ENCODE measurements at places on chromosomes 6 and 20. TPM values are rescaled to one million over a fixed set of nuclear protein-coding genes. Genes with fewer than 3 reads are reported as not detected.

SLC17A2 gene
- not detected for total RNA-seq

PAX1 gene
- not detected for total RNA-seq

SLC22A1 gene
- 0.09 TPM for total RNA-seq

C20orf141 gene
- not detected for total RNA-seq

BMP6 gene
- 1.3 TPM for total RNA-seq

SHLD1 gene
- 2.0 TPM for total RNA-seq

ZBTB46 gene
- total RNA-seq = 1.1 TPM

JAG1 gene
- 39.2 TPM for total RNA-seq

OLIG3 gene
- 0.74 TPM for total RNA-seq

WRNIP1 gene
- total RNA-seq = 25.8 TPM

GJA10 gene
- total RNA-seq = not detected

SYCP2 gene
- 0.74 TPM for total RNA-seq

TPD52L1 gene
- total RNA-seq = 21.7 TPM

RAET1E gene
- total RNA-seq = 0.63 TPM

VNN1 gene
- 0.33 TPM for total RNA-seq

ATP5F1E gene
- 34.4 TPM for total RNA-seq

TRIM31 gene
- total RNA-seq = not detected

REM1 gene
- not detected for total RNA-seq

FOXP4 gene
- 2.9 TPM for total RNA-seq

FOXS1 gene
- total RNA-seq = not detected

APOM gene
- not detected for total RNA-seq

TMC2 gene
- total RNA-seq = not detected

CLVS2 gene
- total RNA-seq = not detected

THBS2 gene
- 519 TPM for total RNA-seq

DLK2 gene
- total RNA-seq = 0.36 TPM

PTCHD4 gene
- 9.8 TPM for total RNA-seq

RXRB gene
- 11.1 TPM for total RNA-seq

DEK gene
- 591 TPM for total RNA-seq

TMEM151B gene
- not detected for total RNA-seq

VSTM2L gene
- 1.4 TPM for total RNA-seq

AMD1 gene
- total RNA-seq = 61.1 TPM

PPP1R11 gene
- total RNA-seq = 52.5 TPM

FOXF2 gene
- total RNA-seq = 0.25 TPM

SAMD3 gene
- total RNA-seq = 9.1 TPM

POU5F1 gene
- total RNA-seq = not detected

SPATS1 gene
- total RNA-seq = not detected

ANKRD66 gene
- not detected for total RNA-seq

RPS6KA2 gene
- 89.7 TPM for total RNA-seq

SPTLC3 gene
- total RNA-seq = 6.8 TPM

FABP7 gene
- not detected for total RNA-seq

LY6G6F gene
- not detected for total RNA-seq

TMEM244 gene
- total RNA-seq = not detected

GTSF1L gene
- total RNA-seq = not detected

SIRPG gene
- not detected for total RNA-seq

SLC17A3 gene
- 1.1 TPM for total RNA-seq

IL17A gene
- total RNA-seq = not detected

TBXT gene
- not detected for total RNA-seq

ID1 gene
- total RNA-seq = 62.3 TPM

NR2E1 gene
- total RNA-seq = not detected

ADGRF1 gene
- total RNA-seq = not detected

KIF6 gene
- 0.08 TPM for total RNA-seq

SNAP25 gene
- total RNA-seq = 0.65 TPM

Measured in fibroblast of the aortic adventitia (primary cell).